ENCODE measurements at places on chromosomes 3 and 15.

DNA sequence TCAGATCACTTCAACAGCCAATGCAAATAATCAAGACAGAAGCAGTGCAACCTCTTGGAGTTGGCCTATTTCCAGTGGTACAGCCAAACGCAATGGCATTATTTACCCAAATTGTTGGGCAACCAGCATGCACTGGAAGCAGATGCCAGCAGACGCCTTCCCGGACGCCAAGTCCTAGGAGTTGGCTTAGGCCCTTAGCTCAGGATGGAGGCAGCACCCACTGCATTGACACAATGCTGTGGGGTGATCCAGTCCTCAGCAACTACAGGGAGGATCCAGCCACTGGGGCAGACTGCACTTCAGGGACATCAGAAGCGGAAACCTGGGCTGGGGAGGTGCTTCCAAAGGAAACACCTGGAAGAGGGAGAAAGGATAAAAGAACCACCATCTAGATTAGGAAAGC, 290.4 kb downstream of the FAM43A start:
- no peaks in the 10 kb centered on the region for H3K36me3 ChIP-seq
- H3K27me3 ChIP-seq: no peaks in the 10 kb centered on the region
- H3K4me1 ChIP-seq: no peaks in the 10 kb centered on the region
- no peak for DNase-seq

DNA sequence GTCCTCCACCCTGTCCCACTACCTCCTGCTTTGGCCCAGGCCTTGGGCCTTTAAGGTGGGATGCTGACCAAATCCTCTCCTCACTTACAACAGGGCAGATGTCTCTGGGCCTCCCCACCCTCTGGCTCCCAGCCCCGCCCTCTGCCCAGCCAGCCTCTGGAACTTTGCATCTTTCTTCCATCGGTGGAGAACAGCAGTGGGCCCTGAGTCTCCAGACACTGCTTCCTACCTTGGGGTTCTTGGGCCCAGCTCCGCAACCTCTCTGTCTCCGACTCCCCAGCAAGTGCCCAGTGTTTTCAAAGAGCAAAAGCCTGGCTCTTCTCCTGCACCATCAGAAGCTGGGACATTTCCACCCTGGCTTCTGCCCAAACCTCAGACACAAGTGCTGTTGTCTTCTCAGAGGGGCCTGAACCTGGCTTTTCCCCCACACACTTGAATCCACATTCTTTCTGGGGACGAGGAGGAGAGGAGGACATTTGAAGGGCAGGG, 33.1 kb downstream of the MRAS start:
- H3K27ac ChIP-seq: no peak overlapping the region
- no peaks in the 10 kb centered on the region for H3K36me3 ChIP-seq
- no peaks in the 10 kb centered on the region for H3K4me1 ChIP-seq
- no peaks in the 10 kb centered on the region for H3K27me3 ChIP-seq

DNA sequence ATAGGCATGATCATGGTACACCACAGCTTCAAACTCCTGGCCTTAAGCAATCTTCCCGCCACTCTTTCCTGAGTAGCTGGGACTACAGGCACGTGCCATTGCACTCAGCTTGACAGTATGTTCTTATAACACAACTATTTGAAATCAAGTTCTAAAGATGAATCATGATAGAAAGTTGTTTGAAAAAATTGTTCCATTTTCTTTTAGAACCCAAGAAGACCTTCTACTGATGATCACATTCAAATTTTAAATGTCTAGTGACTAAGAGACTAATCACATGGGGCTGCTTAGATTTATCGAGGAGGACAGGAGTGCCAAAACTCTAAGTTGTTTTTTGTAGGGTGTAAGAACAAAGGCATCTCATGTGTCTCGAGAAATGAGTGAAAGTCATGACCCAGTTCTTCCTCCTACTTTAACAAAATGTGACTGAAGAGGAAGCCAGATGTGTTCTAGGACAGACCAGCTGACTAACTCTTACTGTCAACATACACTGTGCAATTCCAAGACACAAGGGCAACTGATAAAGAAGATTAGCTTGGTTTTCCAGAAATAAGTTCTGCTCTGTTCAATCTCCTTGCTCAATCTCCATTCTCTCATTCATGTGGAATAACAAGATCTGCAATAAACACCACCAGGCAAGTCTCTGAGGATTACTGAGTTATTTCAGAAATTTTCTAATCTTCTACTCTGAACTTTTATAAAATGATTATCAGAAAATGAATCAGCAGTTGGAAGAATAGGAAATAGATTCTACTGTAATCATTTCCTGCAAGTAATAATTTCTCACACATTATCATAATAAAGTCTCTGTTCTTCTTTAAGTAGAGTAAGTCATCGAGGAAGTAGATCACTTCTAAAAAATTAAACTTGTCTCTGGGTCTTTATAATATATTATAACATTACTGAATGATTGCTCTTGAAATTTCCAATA, 122.6 kb upstream of the CCNL1 start:
- DNase-seq: peak; percentile 94
- peak overlapping the region; percentile 74 for H3K27ac ChIP-seq
- H3K27me3 ChIP-seq: no peaks in the 10 kb centered on the region
- no peaks in the 10 kb centered on the region for H3K36me3 ChIP-seq

DNA sequence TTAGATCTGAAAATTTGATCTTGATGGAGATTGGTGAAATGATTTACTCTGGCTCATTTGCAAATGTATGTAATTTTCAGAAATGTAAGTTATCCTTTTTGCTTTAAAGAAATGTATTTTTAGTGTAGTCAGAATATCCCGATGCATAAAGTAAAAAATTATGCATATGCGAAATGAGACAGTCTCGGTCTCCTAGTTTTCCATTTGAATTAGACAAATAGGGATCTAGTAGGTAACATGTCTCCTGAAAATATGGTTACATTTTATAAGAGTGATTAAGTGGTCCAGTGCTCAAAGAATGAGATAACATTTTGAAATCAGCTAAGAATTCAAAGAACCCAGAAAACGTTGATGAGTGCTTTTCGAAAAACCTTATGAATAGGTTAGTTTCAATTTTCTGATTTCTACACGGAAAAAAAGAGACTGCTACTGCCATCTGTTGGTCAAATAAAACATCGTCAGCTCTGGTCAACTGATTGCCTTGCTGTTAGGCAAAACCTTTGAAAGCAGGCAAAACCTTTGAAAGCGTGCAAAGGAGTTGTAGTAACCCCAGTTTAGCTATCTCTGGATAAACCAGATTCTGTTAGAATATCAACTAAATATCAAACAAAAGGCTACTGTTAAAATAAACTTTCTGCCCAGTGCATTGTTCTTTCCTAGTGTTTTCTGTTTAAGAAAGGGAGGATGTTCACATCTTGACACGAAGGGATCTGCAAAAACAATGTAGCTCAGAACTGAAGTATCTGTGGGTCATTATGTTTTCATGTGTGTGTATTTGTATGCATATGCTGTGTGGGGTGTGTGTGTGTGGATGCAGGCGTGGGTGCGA, 59.3 kb upstream of the CHMP2B start:
- no peak overlapping the region for H3K27ac ChIP-seq
- peak; percentile 55 for DNase-seq
- H3K4me3 ChIP-seq: peak overlapping the region; percentile 44
- no peaks in the 10 kb centered on the region for H3K36me3 ChIP-seq
- H3K27me3 ChIP-seq: peaks cover 7% of the 10 kb centered on the region
- H3K4me1 ChIP-seq: no peaks in the 10 kb centered on the region

DNA sequence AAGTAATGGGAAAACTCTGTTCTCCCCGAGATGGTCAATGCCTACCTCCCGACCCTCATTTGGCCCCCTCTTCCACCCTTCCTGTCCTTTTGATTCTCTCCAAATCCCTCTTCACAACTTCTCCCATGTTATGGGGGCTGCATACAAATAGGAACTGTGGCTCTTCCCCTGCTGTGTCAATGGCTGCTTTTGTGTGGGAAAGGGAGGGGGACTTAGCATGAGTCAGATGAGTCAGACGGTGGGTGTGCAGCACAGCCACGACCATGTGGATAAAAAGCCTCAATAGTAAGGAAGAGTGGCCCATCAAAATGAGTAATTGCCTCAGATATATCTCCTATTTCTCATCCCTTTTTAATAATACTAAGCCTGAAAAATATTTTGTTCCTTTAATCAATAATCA, 31.9 kb downstream of the SPATA16 start:
- no peaks in the 10 kb centered on the region for H3K36me3 ChIP-seq
- no peak overlapping the region for H3K4me3 ChIP-seq
- H3K4me1 ChIP-seq: no peaks in the 10 kb centered on the region
- H3K27me3 ChIP-seq: no peaks in the 10 kb centered on the region
- H3K27ac ChIP-seq: no peak overlapping the region

DNA sequence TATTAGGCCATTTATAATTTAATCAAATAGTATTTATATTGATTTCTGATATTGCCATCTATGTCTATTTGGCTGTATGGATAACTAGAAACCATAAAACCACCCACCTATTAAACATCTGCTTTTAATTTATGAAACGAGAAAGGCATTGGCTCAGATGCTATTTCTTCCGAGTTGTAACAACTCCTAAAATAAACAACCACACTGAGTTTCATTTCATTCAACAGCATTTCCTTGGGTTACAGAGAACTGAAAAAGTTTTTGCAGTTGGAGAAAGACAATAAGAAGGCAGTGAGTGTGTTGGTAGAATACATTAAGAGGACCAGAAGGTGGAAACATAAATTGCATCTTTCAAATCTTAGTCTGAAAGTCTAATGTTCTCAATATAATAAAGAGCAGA, 79.1 kb downstream of the AQR start:
- peaks cover 19% of the 10 kb centered on the region for H3K36me3 ChIP-seq
- H3K27ac ChIP-seq: no peak overlapping the region
- H3K4me3 ChIP-seq: no peak overlapping the region
- H3K4me1 ChIP-seq: no peaks in the 10 kb centered on the region
- no peaks in the 10 kb centered on the region for H3K27me3 ChIP-seq
- no peak for DNase-seq

DNA sequence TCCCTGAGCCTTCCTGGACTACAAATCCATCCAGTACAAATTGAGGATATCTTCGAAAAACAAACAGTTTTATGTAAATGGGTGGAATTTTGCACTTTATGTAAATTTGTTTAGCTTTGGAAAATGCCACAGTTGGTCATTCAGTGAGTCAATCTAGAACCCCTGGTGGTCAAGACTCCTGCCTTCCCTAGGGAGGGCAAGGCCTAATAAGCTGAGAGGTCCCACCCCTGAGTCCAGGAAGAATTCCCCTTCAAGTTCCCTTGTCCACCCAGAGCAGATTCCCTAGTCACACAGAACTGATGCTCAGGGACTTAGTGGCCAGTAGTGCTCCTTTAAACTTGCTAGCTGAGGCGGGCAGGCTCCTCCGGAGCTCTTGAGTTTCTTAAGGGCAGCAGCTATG, 6.1 kb upstream of the RUBCN start:
- no peak overlapping the region for H3K27ac ChIP-seq
- H3K27me3 ChIP-seq: no peaks in the 10 kb centered on the region
- no peak for DNase-seq
- H3K4me1 ChIP-seq: no peaks in the 10 kb centered on the region
- no peak overlapping the region for H3K4me3 ChIP-seq

- no peak overlapping the region for H3K27ac ChIP-seq
- no peaks in the 10 kb centered on the region for H3K36me3 ChIP-seq
- H3K4me3 ChIP-seq: no peak overlapping the region
- no peak for DNase-seq
Observed at GRCh38 chr3:184822654-184823053, 10.7 kb downstream of the VPS8 start.

- no peaks in the 10 kb centered on the region for H3K4me1 ChIP-seq
- peaks cover 18% of the 10 kb centered on the region for H3K36me3 ChIP-seq
- DNase-seq: no peak
- H3K27ac ChIP-seq: no peak overlapping the region
- no peaks in the 10 kb centered on the region for H3K27me3 ChIP-seq
Observed at GRCh38 chr3:15029625-15030024, 35.5 kb downstream of the MRPS25 start.

GRCh38 chr3:124582621-124583395, 147.4 kb upstream of the UMPS start:
- peaks cover 21% of the 10 kb centered on the region for H3K27me3 ChIP-seq
- no peak for DNase-seq
- no peak overlapping the region for H3K4me3 ChIP-seq
- H3K27ac ChIP-seq: no peak overlapping the region
- H3K36me3 ChIP-seq: no peaks in the 10 kb centered on the region

DNA sequence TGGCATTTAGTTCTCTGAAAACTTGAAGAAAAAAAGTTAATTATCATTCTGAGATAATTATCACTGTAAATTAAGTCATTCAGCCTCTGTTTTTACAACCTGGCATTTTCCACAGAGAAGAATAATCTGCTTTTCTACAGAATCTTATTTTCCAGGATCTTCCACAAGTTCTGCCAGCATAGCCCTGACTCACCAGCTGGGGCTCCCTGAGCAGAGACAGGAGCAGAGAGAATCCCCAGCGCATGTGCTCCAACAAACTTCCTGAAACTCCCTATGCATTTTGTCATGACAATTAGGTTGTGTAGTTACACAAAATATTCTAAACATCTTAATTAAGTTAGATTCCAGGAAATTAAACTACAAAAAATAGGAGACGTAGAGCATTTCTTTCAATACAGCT, 32.1 kb upstream of the TMEM207 start:
- no peaks in the 10 kb centered on the region for H3K36me3 ChIP-seq
- H3K27ac ChIP-seq: no peak overlapping the region
- peaks cover 19% of the 10 kb centered on the region for H3K27me3 ChIP-seq

GRCh38 chr15:79635897-79636561, 203.9 kb downstream of the MINAR1 start:
- H3K27ac ChIP-seq: no peak overlapping the region
- DNase-seq: no peak
- H3K27me3 ChIP-seq: peaks cover 4% of the 10 kb centered on the region
- H3K4me3 ChIP-seq: no peak overlapping the region
- peaks cover 15% of the 10 kb centered on the region for H3K4me1 ChIP-seq

DNA sequence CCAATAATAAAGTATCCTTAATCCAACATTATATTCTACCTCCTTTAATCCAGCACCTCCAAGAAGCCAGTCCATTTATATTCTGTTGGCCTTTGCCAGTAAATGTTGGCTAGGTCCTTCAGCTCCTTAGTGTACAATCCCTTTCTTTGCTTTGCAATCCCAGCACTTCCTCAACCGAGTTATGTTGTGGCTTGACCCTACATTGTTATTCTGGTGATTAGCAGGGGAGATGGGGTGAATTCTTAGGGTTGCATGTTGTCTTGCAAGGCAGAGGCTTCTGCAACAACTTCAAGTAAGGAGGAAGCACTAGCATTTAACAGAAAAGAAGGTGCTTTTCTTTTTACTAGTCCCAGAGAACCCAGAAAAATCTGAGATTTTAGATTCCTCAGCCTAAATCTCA, 127.2 kb downstream of the CD47 start:
- no peaks in the 10 kb centered on the region for H3K27me3 ChIP-seq
- no peak overlapping the region for H3K4me3 ChIP-seq
- H3K27ac ChIP-seq: no peak overlapping the region
